ENCODE measurements at places on chromosomes 11 and 22.

DNA sequence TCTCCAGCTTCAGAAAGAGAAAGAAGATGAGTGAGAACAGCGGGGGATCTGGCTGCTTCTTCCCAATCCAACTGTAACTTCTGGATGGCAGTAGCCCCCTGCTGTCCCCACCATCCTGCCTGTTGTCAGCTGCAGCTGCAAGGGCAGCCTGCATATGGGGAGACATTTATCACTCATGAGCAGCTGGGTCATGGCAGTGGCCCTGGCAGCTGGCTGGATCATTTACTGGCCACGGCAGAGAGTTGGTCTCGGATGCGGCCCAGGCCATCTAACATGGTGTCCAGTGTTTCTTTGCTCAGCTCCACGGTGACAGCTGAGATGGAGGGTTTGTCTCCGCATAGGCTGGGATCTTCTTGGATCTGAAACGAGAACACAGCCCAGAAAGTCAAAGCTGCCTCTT, 14.8 kb downstream of the COMMD9 start:
- DNase-seq: no peak

GRCh38 chr11:69563946-69564775, 76.8 kb upstream of the CCND1 start:
- peak; percentile 89 for DNase-seq

DNA sequence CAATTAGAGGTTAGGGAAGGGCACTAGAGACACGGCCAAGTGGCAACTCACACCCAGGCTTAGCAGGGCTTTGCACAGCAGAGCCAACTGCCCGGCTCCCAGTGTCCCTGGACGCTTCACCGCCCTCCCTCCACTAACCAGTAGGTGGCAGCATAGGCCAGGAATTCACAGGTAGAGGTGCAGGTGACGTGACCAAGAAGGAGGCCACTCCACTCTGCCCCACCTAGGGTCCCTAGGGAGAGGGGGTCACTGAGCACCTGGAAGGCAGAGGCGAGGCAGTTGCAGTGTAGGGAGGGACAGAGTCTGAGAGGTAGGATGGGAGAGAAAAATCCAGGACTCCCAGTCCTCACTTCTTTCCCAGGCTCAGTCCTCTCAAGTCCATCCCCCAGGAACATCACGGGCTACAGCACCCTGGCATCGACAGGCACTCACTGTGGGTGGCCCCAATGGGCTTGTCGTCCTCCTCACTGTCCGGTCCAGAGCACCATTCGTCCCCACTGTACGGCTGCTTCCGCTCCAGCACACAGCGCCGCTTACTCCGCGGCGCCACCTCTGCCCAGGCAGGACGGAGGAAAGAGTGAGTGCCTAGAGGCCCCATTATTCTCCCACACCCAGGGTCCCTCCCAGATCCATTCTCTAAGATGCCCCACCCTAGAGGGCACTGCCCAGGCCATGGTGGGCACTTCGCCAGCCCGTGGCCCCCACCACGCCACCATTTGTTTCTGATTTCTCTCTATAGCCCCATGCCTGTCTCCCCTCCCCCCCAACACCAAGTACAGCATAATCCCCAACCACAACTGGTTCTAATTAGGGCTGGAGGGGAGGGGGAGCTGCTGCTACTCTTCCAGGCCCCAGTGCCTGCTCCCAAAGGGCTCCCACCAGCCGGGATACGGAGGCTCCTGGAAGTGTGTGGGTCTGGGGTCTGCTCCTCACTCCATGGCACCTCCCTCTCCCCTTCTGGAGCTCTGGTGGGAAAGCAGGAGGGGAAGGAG, 18.4 kb downstream of the BCL9L start:
- DNase-seq: peak; percentile 46

- peak; percentile 48 for DNase-seq
These were observed 124.5 kb downstream of the COMMD9 start for GRCh38 chr11:36164506-36165250.

GRCh38 chr11:95231881-95232605, 1.0 kb upstream of the SESN3 start:
- no peak for DNase-seq

GRCh38 chr11:8766043-8766987, 83.7 kb downstream of the RPL27A start:
- DNase-seq: no peak

GRCh38 chr22:35460688-35461087, 60.7 kb downstream of the MCM5 start:
- no peak for DNase-seq

GRCh38 chr11:104694259-104695064, 203.8 kb downstream of the CASP12 start:
- peak; percentile 98 for DNase-seq

DNA sequence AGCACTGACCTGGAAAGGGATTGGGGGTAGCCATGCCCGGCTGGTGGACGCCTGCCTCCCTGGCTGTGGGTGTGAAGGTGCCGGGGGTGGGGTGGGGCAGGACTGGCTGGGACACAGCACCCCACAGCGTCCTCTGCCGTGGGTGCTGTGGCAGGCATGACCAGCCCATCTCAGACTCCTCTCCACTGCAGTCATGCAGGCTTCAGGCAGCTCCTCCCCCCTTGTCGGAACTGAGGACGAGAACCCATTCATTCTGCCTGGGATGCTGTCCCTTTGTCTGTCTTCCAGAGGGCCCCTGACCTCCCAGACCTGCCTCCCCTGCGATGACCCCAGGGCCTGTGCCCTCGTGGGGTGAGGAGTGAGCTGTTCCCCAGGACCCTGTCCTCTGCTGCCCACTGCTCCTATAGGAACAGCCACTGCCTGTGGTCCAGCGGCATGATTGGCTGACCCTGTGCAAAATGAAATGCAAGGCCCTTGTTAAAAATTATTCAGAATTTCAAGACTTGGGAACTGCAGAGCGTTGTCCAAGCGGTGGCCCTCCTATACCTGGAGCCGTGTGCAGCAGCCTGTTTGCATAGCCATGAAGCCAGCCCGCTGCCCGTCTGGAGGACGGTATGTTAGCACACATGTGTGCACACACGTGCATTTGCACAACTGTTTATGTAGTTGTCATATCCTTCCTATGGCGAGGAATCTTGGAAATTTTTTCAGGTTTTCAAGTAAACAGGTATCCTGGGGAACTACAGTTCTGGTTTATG, 1122.3 kb downstream of the BRD1 start:
- DNase-seq: no peak

- DNase-seq: no peak
These were observed 36.7 kb downstream of the ARVCF start for GRCh38 chr22:19979712-19980493.

DNA sequence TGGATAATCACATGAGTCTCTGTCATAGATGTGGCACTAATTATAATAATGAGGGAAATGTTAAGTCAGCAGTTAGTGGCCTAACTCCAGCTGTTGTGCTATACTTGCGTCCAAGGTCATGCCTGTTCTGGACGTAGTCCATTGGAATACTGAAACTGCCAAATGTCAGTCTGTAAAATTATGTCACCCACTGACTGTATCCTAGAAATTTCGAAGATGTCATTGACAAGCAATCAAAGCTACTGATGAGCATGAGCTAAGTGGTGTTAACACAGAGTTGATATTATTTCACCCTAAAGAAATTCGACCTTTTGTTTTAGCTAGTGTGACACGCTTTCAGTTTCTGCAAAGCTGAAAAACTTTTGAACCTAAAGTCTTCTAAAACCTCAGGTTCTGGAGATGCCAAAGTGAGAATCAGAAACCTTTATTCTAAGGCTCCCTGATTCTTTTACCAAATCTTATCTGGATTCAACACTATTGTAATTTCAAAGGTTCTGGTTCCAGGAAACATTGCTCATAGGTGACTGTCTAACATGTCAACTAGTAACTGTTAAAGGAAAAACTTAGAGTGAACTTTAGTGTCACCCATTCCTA, 14.9 kb upstream of the ME3 start:
- DNase-seq: no peak

- no peak for DNase-seq
These were observed 38.3 kb upstream of the CEP295 start for GRCh38 chr11:93623179-93623578.

DNA sequence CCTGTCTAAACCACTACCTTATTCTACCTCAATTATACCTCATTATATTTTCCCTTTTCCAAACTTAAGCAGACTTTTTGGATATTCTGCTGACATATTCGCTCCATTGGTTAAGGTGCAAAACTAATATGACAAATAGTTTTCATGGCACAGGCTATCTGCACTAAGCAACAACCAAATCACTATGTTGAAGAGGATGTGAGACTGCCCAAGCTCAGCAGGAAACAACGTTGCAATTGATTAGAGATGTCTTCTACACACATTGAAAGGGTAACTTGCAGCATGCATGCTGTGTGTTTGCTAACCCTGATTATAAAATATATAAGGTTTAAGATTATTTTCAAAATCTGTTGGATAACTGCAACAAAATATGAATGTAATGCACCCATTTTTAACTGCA, 61.6 kb downstream of the STK33 start:
- no peak for DNase-seq

- DNase-seq: no peak
These were observed 8.7 kb upstream of the MPEG1 start for GRCh38 chr11:59221441-59221840.

DNA sequence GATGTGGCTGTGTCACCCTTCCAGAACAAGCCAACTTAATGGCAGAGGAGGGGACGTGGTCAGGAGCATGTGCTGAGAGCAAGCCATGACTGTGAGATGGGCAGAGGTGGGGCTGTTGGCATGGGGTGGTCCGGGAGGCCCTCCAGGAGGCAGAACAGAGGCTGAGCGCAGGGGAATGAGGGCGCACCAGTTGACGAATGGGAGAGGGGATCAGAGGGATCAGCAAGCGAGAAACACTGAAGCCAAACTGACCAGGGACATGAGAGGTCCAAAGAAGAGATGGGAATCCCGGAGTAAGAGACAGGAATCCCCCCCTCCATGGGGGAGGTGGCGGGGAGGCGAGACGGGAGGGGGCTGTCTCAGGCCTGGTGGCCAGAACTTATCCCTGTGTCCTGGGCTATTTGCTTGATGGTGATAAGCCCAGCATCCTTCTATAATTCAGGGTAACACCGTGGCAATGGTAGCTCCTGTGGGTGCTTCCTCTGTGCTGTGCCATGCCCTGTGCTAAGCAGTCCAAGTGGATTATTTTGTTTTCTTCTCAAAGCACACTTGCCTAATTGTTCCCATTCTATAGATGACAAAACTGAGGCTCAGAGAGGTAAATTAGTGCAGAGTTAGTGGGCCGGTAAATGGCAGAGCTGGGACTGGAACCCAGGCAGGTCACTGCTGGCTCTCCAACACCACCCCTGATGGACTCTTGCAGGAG, 83.4 kb upstream of the SHISAL1 start:
- DNase-seq: no peak

DNA sequence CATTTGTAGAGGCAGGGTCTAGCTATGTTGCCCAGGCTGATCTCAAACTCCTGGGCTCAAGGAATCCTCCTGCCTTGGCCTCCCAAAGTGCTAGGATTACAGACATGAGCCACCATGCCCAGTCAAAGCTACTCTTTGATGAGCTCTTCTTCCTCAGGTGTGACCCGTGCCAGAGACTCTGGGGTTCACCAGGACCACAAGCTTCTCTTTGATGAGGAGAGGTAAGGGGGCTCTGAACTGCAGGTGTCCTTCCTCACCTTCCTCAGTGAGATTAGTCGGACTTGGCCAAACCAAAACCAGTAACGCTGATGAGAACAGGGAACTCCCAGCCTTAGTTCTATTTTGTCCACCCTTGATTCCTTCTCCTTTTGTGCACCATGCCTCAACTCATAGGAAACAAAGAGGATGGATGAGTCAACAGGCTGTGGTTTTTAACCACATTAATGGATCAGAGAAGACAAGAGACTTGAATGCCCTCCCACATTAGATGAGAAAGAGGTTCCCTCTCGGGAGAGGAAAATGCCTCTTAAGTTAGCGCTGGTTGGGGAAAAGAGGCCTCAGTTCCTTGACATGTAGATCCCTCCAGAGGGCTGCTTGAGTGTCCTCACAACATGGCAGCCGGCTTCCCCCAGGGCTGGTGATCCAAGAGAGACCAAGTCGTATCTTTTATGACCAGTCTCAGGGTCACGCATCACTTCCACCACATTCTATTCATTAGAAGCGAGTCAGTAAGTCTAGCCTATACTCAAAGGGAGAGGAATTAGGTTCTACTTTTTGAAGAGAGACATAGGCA, 25.7 kb upstream of the CTR9 start:
- DNase-seq: peak; percentile 83

GRCh38 chr11:125402435-125402834, 93.6 kb downstream of the FEZ1 start:
- no peak for DNase-seq

DNA sequence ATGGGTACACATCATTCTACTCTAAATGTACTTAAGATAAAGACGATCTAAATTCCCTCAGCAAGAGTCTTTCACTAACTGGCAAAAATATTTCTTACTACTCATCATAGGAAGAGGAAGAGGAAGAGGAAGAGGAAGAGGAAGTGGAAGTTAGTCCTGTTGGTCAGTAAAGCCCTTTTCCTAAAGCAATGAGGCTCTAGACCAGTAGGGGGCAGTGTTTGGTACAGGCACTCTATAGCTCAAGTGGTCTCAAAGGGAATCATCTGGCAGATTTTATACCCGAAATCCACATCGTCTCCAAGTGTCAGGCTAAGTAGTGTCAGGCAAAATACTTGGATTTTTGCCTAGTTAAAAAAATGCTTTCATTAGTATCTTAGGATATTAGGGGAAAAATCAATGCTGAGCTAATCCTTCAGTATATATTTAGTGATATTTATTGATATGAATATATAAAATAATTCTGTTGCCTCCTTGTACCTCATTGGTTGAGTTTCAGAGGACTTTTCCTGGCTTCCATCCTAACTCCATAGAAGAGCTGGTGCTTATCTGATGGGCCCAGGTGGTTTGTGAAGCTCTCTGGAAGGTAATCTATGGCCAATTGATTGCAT, 7.7 kb downstream of the BLID start:
- DNase-seq: peak; percentile 11

DNA sequence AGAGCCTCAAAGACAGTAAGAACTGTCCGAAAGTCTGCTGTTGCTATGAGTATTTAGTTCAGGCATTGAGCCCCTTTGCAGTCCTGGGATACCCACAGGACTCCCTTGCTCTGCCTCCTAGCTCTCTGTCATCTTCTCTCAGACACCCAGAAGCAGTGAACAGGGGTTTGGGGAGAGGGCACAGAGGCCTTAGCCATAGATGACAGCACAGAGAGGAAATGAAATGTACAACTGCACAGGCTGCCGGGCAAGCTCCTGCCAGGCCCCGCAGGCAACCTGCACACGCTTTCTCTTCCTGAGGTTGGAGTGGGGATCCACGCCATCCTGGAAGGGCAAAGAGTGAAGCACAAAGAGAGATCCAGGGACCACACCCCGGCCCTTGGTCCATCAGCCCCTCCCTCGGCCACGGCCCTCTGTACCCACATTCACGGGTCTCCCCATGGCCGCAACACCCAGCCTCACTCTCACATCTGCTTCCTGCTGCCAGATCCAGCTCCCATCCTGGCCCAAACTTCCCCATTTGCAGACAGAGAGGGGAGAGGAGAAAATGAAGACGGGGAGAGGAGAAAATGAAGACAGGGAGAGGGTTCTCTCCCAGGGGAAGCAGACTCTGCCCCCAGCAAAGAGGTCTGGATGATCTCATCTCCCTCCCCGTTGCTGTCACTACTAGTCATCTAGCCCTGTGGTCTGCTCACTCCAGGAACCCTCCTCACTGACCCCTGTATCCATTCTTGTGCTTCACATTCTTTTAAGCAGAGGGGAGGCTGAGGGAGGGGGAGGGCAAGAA, 40.7 kb downstream of the CD6 start:
- DNase-seq: peak; percentile 74

- DNase-seq: no peak
These were observed 590.0 kb downstream of the BRD1 start for GRCh38 chr22:49237703-49238102.

Data from RCC 7860 (cell line).